Activated naive CD4-positive, alpha-beta T cell (primary cell): ENCODE measurements at places on chromosomes 12 and 14.

DNA sequence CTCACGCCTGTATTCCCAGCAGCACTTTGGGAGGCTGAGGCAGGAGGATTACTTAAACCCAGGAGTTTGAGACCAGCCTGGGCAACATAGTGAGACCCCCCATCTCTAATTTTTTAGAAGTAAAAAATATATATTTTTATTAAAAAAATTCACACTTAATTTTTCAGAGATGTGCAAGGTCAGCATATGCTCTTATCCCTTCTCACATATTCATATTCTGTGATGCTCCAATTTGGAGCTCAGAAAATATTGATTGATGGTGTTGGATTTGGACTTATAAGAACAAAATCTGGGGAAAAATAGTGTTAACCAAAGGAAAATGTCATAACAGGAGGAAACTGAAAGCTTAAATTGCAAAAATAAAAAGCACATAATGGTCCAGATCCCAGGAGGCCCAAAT is 9.7 kb downstream of the RAN start:
- no peak for DNase-seq

GRCh38 chr14:56119201-56119981 is 1.2 kb downstream of the PELI2 start:
- no peak for DNase-seq

DNA sequence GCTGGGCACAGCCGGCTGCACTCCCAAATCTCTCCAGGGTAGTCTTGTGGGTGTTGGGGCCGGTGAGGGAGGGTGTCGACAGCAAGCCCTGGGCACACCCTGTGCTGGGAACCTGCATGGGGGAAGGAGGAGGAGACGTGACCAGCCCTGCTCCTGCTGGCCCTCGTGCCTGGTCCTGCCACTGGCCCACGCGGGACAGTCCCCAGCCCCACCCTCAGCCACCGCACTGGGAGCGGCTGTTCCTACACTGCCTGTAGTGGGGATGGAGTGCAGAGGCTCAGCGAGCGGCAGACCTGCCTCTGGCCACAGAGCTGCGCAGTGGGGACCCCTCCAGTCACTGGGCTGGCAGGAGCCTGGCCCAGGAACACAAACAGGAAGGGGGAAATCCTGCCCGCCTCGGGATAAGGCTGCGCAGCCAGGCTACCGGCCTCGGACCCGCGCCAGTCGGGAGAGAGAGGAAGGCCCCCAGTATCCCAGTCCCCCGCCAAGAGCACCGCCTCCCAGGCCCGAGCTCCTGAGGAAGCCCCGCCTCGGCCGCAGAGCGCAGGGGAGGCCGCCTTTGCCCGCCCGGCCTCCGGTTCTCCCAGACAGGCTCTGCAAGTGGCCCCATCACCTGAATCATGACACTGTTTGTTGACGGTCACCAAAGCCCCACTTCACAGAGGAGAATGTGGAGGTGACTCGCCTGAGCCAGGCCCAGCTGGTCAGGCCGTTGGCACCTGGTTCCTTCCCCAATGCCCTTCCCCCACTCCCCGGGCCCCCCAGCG is 10.6 kb downstream of the AHNAK2 start:
- DNase-seq: no peak

GRCh38 chr12:27506645-27507189 is 17.3 kb upstream of the PPFIBP1 start:
- no peak for DNase-seq

- DNase-seq: no peak
Observed at GRCh38 chr12:114476159-114476558, 70.2 kb upstream of the TBX5 start.

DNA sequence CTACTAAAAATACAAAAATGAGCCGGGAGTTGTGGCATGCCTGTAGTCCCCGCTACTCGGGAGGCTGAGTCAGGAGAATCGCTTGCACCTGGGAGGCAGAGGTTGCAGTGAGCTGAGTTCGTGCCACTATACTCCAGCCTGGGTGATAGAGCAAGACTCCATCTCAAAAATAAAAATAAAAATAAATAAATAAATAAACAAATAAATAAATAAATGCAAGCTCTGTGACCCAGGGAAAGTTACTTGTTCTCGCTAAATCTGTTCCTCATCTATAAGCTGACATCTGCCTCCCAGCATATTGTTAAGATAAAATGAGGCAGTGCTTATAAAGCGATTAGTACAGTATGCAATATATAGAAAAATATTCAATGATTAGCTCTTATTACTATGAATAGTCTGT is 56.4 kb upstream of the STK38L start:
- DNase-seq: no peak
